Hematopoietic multipotent progenitor cell treated with erythropoietin and hydrocortisone succinate and interleukin-3 and kit ligand, for 15 days (in vitro differentiated cells): ENCODE measurements at places on chromosomes 3 and 15.

GRCh38 chr3:104763007-104763406 is 603.7 kb upstream of the ALCAM start:
- DNase-seq: no peak

GRCh38 chr15:78224023-78224411 is 10.3 kb downstream of the ACSBG1 start:
- DNase-seq: no peak

DNA sequence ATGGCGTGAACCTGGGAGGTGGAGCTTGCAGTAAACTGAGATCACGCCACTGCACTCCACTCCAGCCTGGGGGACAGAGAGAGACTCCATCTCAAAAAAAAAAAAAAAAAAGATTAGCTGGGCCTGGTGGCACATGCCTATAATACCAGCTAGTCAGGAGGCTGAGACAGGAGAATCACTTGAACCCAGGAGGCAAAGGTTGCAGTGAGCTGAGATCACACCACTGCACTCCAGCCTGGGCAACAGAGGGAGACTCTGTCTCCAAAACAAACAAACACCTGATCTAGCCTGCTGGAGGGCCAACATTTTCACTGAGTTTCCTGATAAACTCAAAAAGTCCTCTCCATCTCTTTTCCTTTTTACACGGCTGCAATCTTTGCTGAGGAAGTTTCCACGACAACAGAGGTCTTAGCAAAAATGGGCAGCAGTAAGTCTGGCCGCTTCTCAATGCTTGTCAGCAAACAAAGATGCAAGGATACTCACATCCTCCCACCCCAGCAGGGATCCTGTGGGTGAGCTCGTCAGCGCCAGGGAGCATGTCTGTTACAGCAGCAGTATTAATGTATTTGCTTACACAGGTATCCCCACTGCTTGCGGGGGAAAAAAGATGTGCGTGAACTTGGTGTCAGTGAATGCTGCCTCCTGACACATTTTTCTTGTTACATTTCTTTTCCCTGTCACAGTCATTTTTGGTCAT is 21.0 kb upstream of the CCDC174 start:
- no peak for DNase-seq

DNA sequence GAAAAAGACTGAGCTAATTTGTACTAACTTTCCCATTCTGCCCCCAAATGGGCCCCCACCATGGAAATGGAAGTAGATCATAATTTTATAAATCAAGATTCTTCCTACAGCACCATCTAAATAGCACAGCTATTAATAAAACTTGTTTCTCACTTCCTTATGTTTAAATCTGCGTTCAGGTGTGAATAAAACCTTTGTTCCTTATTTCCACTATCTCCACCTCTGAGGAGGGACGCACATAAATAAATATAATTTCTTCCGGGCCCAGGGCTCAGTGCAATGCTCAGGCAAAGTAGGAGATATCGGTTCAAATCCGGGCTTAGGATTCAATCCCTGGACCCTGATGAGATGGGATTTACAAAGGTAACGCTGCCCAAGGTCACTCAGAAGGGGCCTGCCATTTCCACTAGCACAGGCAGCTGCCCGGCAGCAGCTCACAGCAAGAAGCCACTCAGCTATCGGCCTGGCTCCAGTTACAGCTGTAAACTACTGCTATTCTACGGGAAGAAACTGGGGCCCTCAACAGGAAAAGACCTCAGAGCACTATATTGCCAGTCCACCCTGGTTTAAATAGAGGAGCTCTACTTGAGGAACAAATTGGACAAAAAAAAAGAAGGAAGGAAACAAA is 52.5 kb downstream of the FOXP1 start:
- DNase-seq: no peak

DNA sequence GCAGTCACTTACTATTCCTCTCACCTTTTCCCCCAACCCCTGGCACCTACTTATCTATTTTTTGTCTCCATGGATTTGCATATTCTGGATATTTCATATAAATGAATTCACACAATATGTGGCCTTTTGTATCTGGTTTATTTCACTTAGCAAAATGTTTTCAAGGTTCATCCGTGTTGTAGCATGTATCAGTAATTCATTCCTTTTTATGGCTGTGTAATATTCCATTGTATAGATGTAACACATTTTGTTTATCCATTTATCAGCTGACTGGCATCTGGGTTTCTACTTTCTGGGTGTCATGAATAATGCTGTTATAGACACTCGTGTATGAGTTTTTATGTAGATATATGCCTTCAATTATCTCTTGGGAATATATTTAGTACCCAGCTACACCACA is 5.8 kb downstream of the MNS1 start:
- no peak for DNase-seq

GRCh38 chr15:67790610-67791319 is 34.5 kb upstream of the SKOR1 start:
- DNase-seq: no peak

GRCh38 chr3:149783576-149783975 is 8.8 kb downstream of the ANKUB1 start:
- no peak for DNase-seq

DNA sequence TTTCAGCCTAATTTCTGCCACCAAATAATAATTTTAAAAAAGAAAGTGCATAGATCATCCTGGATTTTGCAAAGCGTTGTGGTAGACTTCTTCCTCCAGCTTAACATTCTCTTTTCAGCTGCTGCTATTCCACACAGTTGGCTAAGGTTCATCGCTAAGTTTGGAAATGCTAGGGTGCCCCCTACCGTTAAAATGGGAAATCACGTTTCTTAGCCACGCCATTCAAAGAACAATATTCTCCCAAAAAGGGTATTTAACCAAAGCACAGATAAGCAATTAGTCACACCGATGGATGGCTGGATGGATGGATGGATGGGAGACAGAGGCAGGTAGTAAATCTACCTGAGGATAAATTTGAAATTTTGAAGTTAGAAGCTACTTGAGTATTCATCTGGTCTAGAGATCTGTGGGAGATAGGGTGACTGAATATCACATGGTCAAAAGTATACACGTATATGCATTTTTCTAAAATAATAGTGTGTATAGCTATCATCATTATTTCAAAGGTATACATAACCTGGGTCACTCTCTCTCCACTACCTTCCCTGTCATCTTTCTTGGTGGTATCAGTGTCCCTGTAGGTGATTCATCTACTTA is 67.2 kb downstream of the EFHB start:
- peak; percentile 70 for DNase-seq

GRCh38 chr3:20523293-20523692 is 337.3 kb upstream of the SGO1 start:
- no peak for DNase-seq

GRCh38 chr15:78564743-78565096 is 600 bp upstream of the CHRNA5 start:
- no peak for DNase-seq

DNA sequence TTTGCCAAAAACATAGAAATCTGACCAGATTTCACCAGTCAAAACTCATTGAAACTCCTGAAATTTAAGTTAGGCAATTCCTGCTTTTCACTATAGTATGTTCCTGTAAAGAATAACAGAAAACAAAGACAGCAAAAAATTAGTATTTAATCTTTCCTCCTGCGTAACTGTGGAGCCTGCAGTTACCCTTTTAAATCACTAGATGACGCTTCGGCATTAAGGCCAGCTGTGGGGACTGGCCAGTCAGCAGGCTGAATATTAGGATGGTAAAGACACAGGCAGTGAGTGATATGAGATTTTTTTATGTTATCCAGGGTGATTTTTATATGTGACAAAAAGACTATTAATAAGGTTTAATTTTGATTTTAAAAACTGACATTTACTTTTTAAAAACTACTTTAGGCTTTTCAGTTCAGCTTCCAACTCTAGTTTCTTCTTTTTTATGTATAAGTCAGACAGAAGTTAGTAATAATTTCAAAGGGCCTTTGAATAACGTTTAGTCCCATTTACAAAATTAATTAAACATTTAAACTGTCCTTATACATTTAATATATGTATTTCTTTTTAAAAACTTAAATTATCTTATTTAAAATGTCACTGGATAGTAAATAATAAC is 165.1 kb downstream of the PPM1L start:
- no peak for DNase-seq

- peak; percentile 81 for DNase-seq
Observed at GRCh38 chr15:78276064-78276943, 11.9 kb downstream of the DNAJA4 start.

GRCh38 chr15:88014454-88015160 is 241.9 kb downstream of the NTRK3 start:
- DNase-seq: no peak

- no peak for DNase-seq
Observed at GRCh38 chr3:158683230-158683962, 10.9 kb upstream of the LXN start.

GRCh38 chr3:148924562-148924961 is 59.5 kb downstream of the CPA3 start:
- no peak for DNase-seq

GRCh38 chr3:107373896-107374295 is 3.3 kb upstream of the CCDC54 start:
- no peak for DNase-seq

GRCh38 chr3:81492040-81492439 is 269.4 kb downstream of the GBE1 start:
- DNase-seq: no peak

DNA sequence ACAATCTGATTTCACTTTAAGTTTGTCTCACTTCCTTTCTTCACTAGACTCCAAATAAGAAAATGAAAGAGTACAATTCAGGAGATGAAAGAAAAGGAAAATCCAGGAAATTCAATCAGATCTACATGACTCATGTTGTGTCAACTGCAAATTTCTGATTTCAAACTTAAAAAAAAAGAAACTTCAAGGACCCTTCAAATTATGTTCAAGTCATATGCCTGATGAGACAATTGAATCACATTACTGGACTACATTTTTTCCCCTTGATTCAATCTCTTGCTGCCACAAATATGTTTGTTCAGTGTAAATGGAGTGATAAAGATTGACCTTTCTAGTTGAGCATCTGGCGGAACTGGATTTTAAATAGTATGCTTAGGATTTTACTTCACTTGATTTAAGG is 37.4 kb downstream of the FRMD5 start:
- no peak for DNase-seq

GRCh38 chr3:37458162-37459120 is 284.1 kb upstream of the LRRFIP2 start:
- no peak for DNase-seq

- DNase-seq: no peak
Observed at GRCh38 chr3:111819927-111820326, 39.1 kb upstream of the PHLDB2 start.

DNA sequence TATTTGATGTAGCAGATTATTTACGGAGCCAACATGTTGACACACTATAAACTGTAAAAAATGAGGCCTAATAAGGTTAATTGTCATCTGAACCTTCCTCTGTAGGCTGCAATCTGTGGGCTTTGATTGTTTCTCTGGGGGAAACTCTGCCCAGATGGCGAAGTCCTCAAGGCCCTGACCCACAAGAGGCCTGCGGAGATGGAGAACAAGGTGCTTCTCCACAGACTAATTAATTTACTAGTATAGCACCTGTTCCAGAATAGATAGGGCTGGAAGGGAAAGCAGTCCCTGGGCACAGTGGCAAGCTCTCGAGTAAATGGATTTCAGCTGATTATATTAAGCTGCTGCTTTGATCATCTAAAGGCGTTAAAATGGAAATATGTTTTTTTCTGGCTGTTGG is 338.8 kb upstream of the DNAJC19 start:
- no peak for DNase-seq

DNA sequence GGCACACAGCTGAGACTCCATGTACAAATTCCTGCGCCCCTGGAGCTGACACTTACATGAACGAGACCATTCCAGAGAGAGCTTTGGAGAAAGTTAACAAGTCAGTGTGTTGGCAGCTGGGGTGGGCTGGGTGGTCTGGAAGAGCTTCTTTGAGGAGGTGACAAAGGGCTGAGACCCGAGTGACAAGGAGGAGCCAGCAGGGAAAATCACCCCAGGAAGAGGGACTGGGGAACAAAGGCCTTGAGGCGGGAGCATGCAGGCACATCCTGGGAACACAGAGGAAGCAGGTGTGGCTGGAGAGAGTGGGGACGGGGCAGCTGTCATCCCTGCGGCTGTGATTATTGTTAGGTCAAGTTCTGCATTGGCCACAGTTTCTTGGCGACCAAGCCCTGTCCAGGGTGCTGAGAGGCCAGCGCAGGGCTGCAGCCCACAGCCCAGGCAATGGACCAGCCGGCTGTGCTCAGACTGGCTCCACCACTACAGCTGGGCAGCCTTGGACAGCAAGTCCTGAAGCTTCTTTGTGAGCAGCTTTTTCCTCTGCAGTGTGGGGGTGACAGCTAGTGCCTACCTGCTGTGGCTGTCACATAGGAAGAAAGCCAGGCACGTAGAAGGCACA is 34.2 kb upstream of the PRR23E start:
- DNase-seq: no peak

- DNase-seq: no peak
Observed at GRCh38 chr3:12601072-12601471, 44.2 kb downstream of the MKRN2 start.

DNA sequence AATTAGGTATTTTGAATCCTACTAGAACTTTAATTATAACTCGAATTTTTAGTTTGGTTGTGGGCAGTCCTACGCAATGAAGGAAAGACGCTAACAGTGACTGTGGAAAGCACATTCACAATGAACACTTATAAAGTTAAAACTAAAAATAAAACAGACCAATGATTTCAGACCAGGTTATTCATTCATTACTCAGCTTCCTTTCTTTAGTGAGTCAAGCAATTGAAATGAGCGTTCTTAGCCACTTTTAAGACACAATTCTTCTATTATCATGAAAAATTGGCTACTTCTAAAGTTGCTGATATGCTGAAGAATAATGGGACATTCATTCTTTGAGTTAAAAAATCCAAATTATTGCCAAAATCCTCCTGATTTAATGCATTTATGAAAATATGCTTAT is 66.0 kb upstream of the CMSS1 start:
- no peak for DNase-seq

DNA sequence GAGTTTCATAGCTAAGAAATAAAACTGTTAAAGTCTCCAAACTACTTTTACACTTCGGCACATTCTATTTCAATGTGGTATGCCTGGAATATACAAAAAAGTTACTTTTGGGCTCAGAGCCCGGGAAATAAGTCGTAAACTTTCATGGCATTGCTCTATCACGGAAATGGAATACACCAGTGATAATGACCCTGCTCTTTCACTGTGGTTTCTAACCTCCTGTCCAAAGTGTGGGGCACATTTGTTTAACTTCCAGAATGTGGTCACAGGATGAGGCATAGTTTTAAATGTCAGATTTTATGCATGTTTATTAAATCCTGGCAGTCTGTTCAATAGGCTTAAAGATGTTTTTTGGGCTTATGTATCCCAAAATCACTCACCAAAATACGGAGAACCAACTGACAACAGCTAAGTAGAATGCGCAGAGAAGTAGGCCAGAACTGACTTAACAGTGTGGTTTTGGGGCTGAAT is 5.1 kb downstream of the CXCR6 start:
- DNase-seq: no peak

GRCh38 chr3:119644481-119644880 is 15.9 kb downstream of the POPDC2 start:
- DNase-seq: no peak

DNA sequence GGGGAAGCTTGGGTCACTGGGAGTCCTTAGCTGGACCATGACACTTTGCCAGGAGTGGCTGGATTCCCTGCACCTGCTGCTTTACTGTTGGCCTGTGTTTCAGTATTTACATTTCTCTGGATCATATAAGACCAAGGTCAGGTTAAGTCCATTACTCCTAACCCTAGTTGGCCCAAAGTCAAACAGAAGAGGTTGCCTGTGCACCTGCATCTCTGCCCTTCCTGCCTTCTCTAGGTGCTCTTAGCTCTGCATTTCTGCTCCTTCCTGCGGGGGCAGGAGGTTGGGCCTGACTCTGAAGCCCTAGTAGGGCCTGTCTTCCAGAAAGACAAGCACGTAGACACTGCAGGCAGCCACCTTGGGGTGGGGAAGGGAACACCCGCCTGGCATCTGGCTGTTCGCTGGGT is 124.3 kb downstream of the RPLP1 start:
- peak; percentile 27 for DNase-seq
